ENCODE measurements at places on chromosomes 16 and 17.

GRCh38 chr16:49930841-49931240, 74.9 kb upstream of the ZNF423 start:
- no peak for DNase-seq

- peak; percentile 67 for DNase-seq
Measured at GRCh38 chr17:45248132-45248957, 13.5 kb downstream of the SPATA32 start.

DNA sequence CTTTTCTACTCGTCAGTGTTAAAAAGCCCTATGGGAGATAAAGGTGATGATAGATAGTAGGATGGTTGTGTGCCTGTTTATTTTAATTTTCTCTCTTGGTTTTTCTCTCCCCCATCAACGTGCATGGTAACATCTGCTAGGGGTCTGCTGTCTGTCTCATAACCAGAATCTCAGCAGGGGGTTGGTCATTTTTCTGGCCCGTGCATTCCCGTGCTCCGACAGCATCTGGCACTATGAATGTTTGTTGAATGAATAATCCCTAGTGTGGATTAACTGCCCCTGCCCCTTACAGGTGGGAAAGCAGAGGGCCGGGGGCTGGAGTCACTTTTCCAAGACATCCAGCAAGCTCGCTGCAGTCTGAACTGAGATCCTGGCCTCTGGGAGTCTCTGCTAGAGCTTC, 6.3 kb downstream of the CA5A start:
- no peak for DNase-seq

DNA sequence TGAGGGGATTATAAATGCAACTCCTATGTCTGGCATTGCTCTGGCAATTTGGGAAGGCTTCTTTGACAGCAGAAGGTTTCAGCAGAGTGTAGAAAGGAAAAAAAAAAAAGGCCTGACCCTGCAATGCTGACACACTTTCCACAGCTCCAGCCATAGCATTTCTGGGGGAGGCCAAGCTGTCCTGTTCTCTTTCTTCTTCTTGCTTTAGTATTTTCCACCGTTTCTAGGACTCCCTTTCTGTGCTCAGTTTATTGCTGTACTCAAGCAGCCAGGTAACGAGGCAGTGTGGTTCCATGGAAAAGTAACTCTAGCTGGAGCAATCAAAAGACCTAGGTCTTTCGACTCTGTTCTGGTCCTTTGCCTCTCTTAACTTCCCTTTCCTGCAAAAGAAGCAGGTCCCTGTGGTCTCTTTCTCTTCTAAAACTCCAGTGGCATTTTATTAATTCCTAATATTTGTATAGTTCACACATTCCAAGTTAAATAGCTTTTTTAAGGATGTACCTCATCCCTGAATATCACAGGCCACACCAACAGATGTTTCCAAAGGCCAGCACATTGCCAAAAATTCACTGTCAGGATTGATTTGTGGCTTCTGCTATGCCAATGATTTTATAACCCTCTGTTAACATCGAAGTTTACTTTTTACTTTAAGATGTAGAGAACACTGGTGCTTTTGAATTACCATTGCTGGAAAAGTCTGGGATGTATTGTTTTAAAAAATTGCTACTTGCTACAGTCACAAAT, 90.3 kb upstream of the BCAR1 start:
- no peak for DNase-seq

GRCh38 chr17:62064029-62064790, 868 bp downstream of the MED13 start:
- DNase-seq: no peak

- peak; percentile 76 for DNase-seq
Measured at GRCh38 chr17:57875290-57876022, 25.6 kb upstream of the MRPS23 start.

DNA sequence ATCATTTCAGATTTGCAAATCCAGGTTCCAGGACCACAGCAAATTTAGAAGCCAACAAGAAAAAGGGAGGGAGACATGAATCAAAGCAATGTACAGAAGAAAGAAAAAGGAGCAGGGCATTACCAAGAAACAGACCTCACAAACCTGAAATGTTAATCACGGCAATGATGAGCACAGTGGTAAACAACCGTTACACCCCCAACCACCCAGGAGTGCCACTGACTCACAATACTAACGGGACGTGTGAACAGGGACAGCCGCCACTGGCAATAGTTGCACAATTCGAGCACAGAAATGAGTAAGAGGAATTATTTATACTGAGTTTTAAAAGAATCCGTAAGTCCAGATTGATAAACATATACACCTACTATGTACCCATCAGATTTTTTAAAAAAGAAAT, 13.8 kb downstream of the USP22 start:
- no peak for DNase-seq

GRCh38 chr17:82497483-82498405, 21.8 kb upstream of the FOXK2 start:
- peak; percentile 66 for DNase-seq

DNA sequence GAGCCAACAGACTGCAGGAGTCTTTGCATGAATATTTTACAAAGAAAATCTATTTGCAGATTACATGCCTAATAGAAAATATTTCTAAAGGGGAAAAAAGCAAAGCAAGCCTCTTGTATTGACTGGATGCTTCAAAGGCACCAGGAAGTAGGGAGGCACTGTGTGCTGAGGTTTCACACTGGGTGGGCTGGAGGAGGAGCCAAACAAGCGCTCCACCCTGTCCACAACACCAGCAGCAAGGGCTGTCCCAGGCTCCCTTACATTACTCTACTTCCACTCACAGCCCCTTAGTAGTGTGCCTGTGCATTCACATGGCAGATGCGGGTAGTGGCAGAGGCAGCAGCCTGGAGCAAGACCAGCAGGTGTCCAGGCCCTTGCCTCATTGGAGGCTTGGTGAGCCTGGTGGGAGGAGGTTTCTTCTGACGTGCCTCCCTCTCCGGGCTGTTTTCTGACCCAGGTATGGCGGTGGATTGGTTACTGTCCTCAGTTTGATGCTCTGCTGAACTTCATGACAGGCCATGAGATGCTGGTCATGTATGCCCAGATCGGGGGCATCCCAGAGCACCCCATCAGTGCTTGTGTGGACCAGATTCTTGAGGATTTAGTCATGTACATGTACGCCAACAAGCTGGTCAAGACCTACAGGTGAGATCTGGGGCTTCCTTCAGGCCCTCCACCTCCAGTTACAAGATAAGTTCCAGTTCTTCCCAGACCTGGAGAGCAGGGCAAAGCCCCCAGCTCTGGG, 7.0 kb upstream of the CCNF start:
- DNase-seq: no peak

GRCh38 chr17:51764387-51764971, 394.0 kb downstream of the CA10 start:
- DNase-seq: peak; percentile 72

GRCh38 chr16:64434526-64435069, 687.3 kb downstream of the CDH11 start:
- DNase-seq: no peak

DNA sequence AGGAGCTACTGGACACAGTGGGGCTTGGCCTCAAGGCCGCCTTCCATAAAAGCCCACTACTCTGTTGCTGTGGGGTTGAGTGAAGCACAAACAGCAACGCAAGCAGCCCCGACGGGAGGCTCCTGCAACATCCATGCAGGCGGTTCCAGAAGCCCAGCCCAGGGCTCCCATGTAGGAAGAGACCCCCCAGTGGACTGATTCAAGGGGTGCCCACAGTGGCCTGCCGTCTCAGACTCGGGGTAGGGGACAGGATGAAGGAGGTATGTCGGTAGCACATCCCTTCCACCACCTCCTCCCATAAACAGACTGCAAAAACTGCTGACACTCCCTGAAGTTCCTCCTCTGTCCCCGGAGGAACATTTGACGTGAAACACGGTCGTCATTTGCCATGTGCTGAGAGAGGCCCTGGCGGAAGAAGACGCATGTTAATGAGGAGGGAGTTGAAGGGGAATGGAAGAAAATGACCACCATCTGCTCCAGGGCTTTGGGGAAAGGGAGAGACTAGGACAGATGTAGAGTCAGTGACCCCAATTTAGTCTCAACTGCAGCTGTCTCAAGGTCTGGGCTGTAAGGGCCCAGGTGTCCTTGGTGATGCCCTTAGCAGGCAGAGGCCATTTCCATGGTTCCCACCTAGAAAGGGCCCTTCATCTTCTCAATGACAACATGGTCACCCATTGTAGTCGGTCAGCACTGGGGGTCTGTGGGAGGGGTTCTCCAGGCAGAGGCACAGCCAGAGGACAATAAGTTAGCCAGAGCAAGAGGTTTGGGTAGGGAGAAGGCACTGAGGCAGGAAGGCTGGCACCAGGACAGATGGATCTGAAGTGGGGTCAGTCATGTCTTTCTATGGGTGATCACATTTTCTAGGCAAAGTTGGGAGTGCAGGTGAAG, 200.6 kb downstream of the CPPED1 start:
- no peak for DNase-seq

DNA sequence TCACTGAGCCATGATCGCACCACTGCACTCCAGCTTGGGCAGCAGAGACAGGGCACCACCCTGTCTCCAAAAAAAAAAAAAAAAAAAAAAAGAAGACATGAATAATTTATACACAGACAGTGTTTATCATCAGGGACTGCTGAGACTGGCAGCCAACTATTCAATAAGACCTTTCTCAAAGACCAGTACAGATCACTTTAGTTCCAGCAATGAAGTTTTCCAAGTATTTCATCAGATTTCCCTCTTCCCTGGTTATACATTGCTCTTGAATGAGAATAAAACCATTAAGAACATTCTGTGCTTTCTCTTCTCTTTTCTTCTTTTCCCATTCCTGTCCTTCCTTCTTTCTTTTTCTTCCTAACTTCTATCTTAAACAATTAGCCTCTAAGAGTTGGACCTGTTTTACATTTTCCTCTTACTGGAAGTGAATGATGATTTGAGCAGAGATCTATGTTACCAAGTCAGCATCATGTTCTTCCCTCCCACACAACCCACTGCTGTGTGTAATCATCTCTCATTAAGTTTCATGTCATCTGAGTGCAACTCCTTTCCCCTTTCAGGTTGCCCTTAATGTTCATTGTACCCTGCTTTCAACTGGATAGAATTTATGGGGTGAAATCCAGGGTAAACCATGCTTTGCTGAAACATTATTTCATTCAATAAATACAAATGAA, 35.9 kb upstream of the SMIM36 start:
- no peak for DNase-seq

DNA sequence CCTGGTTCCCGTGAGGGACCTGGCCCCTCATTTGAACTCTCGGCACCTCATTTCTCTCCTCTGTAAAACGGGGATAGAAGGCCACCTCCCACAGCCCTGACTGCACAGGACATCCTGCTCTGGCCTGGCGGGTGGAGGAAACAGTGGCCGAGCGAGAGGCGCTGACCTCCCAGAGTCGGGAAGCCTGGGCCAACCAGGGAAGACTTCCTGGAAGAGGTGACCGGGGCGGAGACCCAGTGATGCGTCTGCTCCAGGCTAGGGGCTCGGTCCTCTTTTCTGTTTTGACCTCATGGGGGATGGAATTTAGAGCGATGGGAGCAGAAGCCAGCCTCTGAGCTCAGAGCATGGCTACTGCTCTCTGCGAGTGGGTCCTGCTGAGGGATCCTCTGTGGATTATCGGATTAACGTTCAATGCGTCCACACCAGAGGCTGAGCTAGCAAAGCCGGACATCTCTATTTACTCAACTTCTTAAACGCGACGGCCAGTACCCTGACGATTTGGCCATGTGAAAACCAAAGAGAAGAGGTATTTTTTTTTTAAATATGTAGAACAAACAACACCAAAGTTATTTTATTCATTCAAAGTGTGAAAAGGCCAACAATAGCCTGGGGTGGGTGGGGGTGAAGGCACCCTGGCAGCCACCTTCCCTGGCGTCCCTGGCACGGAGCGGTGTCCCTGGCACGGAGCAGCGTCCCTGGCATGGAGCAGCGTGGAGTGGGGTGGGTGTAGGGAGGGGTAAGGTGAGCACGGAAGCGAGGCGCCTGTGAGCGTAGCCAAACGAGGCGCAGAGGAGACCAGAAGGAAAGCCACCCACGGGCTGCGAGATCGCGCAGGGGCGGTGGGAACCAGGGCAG, 9.2 kb upstream of the MSLN start:
- DNase-seq: no peak

GRCh38 chr16:86604436-86605193, 26.3 kb downstream of the FOXL1 start:
- DNase-seq: no peak

DNA sequence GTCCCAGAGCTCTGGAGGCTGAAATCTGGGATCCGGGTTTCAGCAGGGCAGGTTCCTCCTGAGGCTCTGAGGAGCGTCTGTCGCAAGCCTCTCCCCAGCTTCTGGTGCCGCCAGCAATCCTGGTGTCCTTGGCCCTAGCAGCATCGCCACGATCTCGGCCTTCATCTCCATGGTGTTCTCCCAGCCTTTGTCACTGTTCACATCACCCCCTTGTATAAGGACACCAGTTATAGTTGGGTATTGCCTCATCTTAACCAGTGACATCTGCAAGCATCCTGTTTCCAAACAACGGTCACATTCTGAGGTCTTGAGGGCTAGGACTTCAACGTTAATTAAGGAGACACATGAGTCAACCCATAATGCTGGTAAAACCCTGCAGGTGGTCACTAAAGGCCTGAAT, 2.8 kb upstream of the PPP1R27 start:
- DNase-seq: no peak

DNA sequence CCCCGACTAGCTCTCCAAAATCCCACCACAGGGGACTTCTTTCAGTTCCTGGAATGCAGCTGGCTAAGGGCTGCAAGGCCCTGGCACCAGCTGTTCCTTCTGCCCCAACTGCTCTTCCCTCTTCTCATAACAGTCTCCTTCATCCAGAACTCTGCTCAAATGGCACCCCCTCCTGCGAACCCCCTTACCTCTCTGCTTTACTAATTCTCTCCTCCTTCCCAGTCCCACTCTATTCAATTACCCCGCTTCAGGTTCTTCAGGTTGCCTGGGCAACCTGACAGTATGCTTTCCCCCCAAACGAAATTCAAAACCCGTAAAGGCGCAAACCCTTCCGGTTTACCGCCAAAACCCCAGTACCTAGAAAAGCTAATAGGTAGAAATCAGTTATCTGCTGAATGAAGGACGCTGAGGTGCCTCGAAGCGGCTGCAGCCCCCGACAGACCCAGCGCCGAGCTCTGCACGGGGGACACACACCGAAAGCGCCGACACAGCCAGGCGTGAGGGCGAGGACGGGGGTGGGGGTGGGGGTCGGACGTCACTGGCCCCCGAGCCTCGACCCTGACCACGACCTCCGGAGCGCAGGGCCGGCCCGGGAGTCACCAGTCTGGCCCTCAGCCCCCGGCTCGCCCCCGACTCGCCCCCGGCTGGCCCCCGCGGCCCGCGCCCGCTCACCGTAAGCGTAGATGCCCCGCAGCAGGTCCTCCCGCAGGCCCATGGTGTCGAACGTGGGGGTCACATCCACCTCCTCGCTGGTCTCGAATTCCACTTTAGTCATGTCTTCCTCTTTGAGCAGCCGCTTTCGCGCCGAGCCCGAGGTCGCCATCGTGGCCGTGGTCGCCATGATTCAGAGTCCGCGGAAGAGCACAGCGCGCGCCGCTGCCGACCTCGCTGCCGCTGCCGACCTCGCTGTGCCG, 550 bp downstream of the EIF4A3 start:
- no peak for DNase-seq

DNA sequence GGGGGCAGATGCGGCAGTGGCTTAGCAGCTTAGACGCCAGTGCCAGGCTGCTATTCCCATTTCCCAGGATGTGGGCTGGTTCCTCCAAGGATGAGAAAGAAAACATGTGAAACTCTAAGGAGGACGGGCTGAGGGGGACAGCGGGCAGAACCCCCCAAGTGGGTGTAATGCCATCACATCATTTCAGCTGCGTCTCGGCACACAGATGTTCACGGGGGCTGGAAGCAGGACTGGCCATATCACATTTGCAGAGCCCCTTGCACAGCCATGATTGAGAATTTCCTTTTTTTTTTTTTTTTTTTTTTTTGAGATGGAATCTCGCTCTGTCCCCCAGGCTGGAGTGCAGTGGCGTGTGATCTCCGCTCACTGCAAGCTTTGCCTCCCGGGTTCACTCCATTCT, 15.3 kb upstream of the GINS2 start:
- no peak for DNase-seq
